Kasumi-1 (cell line): ENCODE measurements at places on chromosomes 3 and 15.

DNA sequence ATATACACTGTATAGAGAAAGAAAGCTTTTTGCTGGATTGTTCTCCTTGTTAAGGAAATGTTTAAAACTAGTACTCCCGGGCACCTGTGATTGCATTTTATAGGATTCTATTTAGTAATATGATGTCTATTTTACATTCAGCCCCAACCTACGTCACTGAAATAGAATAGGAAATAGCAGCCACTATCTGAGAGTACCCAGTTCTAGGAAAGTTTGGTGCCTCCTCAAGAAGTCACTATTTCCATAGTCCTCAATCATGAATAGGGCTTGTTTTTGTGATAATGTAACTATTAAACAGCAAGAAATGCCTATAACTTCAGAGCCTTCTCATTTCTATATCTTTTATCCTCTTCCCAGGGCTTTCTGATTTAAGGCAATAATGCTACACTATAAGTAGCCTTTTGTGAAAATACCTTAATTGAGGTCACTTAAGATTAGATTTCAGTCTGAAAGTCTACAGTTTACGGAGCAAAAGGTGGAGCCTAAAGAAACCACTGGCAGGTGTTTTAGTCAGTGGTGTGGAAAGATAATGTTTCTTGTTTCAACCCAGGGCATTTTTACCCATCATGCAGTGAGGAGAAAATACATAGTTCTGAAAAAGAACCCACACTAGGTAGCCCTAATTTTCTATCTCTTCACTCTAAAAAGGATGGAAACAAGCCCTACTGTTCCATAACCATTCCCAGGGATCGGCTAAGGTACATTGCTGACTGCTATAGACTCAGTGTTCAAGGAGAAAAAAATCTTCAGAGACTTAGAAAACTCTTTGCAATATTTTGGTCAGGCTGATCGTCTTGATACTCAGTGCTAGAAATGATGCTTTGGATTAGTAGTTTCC lies 38.7 kb downstream of the TIGIT start:
- DNase-seq: no peak

DNA sequence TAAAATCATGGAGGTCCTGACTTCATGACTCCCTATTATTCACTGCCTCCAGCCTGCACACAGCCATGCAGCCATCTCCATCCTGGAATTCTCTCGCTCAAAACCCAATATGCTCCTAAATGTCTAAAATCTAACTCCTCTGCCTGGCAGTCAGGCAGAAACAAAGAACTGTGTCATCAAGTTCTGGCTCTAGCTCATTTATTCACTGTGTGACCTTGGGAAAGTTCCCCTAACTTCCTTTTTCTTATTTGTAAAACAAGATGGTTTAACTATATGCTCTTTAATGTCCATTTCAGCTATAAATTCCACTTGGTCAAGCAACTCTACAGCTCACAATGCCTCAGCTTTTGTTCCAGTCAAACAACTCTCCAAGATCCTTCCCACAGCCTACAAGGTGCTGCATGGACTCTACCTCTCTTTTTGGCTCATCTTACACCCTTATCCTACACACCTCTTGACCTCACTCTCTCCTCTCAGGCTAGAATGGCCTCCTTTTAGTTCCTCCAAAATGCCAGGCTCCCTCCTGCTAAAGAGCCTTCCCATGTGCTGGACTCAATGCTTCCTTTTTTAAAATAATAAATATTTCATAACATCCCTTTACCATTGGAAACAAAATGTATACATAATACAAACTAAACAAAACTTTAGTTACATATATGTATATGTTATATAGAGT lies 16.4 kb downstream of the PIK3CB start:
- peak; percentile 32 for DNase-seq

DNA sequence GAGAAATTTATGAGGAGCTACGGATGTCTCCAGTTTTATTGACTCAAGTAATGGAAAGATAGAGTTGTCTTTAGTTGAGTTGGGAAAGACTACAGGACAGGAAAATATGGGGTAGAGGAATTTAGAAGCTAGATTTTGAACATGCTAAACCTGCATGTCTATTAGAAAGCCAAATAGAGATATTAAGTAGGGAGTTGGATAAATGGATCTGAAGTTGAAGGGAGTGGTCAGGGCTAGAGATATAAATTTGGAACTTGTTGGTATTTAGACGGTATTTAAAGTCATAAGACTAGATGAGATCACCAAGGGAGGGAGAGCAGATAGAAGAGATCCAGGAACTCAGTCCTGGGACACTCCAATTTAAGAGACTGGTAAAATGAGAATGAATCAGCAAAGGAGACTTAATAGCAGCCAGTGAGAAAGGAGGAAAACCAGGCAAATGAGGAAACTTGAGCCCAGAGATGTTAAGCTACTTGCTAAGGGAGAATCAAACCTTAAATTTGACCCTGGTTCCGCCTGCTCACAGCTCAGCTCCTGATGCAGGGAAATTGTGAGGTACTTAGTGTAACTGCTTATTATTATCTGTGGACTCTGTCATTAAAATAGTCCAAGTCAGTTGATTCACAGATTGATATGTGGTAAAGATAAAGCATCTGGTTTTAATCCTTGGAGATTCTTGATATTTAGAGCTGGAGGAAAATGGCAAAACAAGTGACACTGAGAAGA lies 35.8 kb downstream of the ABI3BP start:
- DNase-seq: no peak

DNA sequence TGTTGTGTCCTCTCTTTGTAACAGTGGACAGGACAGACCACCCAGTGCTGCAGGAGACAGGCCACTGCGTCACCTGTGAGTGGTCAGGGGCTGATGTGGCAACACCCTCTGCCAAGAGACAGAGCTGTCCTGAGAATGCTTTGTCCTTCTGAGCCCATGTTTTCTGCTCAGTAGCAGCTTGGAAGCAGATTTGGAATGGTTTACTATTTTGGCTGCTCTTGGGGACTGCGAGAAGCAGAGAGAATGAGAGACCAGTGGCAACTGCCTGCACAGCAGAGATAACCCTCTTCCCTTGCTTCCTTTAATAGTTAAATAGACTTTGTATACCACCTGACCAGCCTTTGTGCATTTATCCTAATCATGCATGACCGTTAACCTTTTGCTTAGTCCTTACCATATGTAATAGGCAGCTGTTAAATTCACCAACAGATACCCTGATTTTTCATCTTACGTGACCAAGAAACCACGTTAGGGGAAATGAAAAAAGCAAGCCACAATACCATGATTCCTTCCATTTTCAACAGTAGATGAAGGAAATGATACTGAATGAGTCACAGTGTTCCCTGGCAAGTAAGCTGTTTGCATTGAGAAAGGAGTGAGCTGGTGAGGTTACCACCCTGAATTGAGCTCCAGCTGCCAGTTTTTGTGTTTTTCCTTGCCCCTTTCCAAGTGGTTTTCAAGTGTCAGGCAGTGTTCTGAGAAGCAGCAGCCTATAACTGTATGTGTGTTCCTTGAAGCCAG lies 35.5 kb downstream of the B3GALNT1 start:
- DNase-seq: peak; percentile 73

DNA sequence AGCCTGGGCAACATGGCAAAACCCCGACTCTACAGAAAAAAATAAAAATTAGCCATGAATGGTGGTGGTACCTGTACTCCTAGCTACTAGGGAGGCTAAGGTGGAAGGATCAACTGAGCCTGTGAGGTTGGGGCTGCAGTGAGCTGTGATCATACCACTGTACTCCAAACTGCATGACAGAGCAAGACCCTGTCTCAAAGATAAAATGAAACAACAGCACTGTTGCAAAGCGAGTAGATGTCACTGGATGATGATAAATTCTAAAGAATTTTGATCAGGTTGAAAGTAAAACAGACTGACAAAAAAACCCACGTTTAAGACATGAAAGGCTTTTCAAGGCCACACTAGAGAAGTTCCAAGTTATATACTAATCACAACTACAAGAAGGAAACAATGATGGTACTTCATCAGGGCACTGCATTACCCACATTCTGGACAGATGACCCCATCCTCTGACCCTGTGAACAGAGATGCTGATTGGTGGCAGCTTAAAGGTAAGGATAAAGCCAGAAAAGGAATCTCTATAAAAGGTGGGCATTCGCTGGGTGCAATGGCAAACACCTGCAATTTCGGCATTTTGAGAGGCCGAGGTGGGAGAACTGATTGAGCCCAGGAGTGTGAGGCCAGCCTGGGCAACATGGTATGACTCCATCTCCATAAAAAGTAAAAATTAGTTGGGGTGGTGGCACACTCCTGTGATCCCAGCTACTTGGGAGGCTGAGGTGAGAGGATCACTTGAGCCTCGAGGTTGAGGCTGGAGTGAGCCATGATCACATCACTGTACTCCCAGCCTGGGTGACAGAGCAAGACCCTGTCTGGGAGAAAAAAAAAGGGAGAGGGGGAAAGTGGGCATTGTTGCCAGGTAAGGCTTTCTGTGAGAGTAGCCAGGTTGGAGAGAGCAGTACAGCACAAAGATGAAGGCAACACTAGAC lies 59.2 kb downstream of the TBL1XR1 start:
- DNase-seq: no peak

- DNase-seq: no peak
Measured at GRCh38 chr3:56115698-56116097, 352.6 kb downstream of the ERC2 start.

GRCh38 chr3:108474581-108474980 lies 35.8 kb downstream of the MYH15 start:
- no peak for DNase-seq

DNA sequence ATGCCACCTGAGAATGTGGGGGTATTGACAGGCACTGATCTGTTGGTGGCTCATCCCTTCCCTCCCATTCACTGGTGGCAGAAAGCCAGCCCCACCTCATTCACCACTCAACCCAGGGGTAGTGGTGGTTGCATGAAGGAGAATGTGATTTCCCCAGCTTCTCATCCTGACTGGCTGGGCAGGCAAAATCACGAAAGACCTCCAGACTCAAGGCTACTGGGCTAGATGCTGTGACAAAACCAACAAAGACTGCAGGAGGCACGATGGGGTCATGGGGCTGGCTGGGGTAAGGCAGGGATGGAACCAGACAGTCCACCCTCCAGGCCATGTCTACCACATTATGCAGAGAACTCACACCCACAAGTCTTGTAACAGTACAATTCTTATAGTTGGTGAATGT lies 33.9 kb downstream of the FSTL1 start:
- DNase-seq: no peak

DNA sequence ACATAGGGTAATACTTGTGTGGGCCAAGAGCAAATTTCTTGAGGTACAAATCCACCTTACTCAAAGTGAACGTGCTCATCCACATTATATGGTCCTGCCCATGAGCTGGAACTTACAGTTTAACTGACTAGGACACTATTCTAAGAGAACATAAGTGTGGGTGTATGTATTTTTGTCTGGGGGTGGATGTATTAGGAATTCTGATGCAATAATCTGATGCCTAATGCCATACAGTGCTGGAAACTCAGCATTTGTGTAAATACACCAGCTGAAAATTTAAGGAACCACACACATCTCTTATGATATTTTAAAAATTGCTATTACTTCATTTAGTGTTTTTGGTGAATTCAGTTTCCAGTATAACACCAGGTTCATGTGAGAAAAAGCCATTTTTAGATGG lies 1350.7 kb downstream of the ZPLD1 start:
- no peak for DNase-seq

- DNase-seq: no peak
Measured at GRCh38 chr3:7749931-7750695, 751.5 kb upstream of the LMCD1 start.

GRCh38 chr15:61282661-61283060 lies 53.6 kb upstream of the RORA start:
- DNase-seq: no peak

- peak; percentile 95 for DNase-seq
Measured at GRCh38 chr15:78049691-78050440, 27.6 kb downstream of the TBC1D2B start.

DNA sequence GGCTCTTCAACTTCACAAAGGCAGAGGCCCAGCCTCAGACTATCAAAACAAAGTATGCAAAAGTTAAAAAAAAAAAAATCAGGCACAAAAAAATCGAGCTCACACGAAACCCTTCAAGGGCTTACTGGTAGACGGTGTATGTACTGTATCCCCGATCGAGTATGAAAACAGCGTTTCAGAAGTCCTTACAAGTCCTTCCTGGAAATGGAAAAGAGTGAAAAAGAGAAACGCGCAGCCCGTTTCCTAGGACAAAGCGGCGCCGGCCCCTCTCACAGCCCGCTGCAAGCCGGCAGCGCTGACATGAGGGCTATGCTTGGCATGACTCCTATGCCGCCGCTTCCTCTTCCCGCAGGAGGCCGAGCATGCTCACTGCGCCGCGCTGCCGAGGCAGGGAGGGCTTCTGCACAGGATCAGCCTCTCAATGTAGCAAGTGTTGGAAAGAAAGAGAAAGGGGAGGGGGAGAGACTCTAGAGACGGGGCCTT lies at the start of gene VGLL4:
Gene VGLL4, minus strand, starts transcription at position 311 of the 483 bp plus-strand sequence. CDS start 397 bp downstream, outside the sequence.
- peak; percentile 94 for DNase-seq

GRCh38 chr15:39156646-39157250 lies 424.1 kb upstream of the THBS1 start:
- no peak for DNase-seq

GRCh38 chr15:61830536-61831330 lies 229.5 kb downstream of the VPS13C start:
- DNase-seq: peak; percentile 32

- no peak for DNase-seq
Measured at GRCh38 chr15:31554261-31554660, 227.6 kb downstream of the KLF13 start.

- DNase-seq: no peak
Measured at GRCh38 chr3:64667887-64668581, 19.8 kb downstream of the ADAMTS9 start.

- DNase-seq: peak; percentile 49
Measured at GRCh38 chr3:196969660-196970546, 1.3 kb upstream of the PIGZ start.

DNA sequence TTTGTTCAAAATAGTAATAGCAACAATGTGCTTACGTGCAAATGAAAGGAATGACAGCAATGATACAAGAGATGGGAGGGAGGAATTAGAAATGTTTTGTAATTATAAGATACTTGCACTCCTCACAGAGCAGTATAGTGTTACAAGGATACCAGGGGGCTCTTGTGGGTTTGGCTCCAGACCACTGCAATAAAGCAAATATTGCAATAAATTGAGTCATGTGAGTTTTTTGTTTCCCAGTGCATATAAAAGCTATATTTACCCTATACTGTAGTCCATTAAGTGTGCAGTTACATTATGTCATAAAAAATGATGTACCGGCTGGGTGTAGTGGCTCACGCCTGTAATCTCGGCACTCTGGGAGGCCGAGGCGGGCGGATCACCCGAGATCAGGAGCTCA lies 864.3 kb downstream of the NSUN3 start:
- no peak for DNase-seq
